ENCODE measurements at places on chromosomes 12 and 14. TPM values are rescaled to one million over a fixed set of nuclear protein-coding genes. Genes with fewer than 3 reads are reported as not detected.

Gene MYF5
- total RNA-seq: not detected

Gene IL22
- not detected for total RNA-seq

Gene MYH6
- total RNA-seq: 0.08 TPM

Gene TMEM260
- 5.2 TPM for total RNA-seq

Gene C1R
- total RNA-seq: 28.8 TPM

Gene ERO1A
- 56.7 TPM for total RNA-seq

Gene PLBD1
- 5.9 TPM for total RNA-seq

Gene NUP107
- total RNA-seq: 55.4 TPM

Gene KLHL33
- not detected for total RNA-seq

Gene MIP
- total RNA-seq: 0.24 TPM

Gene AMDHD1
- 2.4 TPM for total RNA-seq

Gene NUAK1
- total RNA-seq: 7.0 TPM

Gene SERPINA10
- not detected for total RNA-seq

Gene SYNE2
- total RNA-seq: 10.5 TPM

Gene SLCO1C1
- not detected for total RNA-seq

Gene ST8SIA1
- total RNA-seq: not detected

Gene C12orf42
- not detected for total RNA-seq

Gene MMP19
- total RNA-seq: 0.28 TPM

Gene GLT1D1
- total RNA-seq: not detected

Gene C14orf39
- not detected for total RNA-seq

Gene TIMELESS
- 38.8 TPM for total RNA-seq

Gene GALNT16
- total RNA-seq: 3.4 TPM

Gene CNTN1
- total RNA-seq: 35.1 TPM

Gene DACT1
- 0.64 TPM for total RNA-seq

Gene CCDC177
- not detected for total RNA-seq

Gene NAV3
- 11.2 TPM for total RNA-seq

Gene ERG28
- total RNA-seq: 15.6 TPM

Gene ASB2
- total RNA-seq: 0.67 TPM

Gene KRR1
- 60.9 TPM for total RNA-seq

Gene HOXC4
- 3.4 TPM for total RNA-seq

All from A549 treated with Mapracorat at 1 μM for 4 hours (cell line).